Effector memory CD8-positive, alpha-beta T cell (primary cell): ENCODE measurements at places on chromosomes 16 and 17.

DNA sequence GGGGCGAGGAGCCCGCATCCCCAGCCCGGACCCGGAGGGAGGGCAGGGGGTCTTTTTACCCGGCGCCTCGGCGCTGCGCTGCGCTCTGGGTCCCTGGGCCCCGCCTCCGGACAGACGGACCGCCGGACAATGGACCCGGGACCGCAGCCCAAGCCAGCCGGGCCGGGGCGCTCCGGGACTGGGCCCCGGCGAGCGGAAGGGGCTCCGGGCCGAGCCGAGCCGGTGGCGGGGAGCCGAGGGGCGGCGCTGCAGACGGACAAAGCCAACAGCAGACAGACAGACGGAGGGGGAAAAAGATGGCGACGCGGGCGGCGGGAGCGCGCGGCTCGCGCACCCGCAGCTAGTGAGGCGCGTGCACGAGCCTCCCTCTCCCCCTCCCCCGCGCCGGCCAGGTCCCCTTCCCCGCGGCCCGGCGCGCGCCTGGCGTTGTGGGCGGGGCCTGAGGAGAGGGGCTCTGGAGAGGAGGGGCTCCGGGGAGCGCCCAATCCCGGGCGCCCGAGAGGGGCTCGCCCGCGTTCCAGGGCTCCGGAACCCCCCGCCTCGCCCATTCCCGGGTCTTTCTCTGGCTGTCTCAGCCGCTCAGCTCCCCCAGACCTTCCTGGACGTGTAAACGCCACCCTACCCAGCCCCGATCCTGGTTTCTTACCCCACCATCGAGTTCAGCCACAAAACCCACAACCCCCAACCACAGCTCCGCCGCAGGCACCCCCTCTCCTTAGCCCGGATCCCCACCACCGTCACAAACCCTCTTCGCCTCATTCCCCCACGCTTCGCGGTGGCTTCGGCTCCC lies at the start of gene ZNF821:
Gene ZNF821 (minus strand): TSS at position 334 of the 790 bp plus-strand sequence. CDS start 4,236 bp downstream, outside the sequence.
- peak; percentile 75 for DNase-seq

- no peak for DNase-seq
Measured at GRCh38 chr16:11016524-11016988, 72.2 kb downstream of the CLEC16A start.

DNA sequence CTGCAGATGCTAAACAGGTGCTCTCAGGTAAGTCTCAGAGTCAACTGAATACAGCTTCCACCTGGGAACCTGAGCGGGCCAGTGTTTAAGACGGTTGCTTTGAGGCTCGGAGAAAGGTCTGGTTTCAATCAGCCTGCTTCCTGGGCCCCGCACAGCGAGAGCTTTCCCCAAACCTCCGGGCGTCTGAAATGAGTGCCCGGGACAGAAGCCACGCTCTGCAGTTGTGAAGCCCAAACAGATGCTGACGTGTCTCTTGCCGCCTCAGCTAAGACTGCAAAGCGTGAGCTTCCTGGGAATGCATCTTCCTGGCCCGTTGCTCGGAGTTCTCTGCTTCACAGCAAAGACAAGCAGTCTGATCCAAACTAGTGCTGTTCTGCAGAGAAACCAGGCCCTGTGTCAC lies 36.7 kb downstream of the PLXDC1 start:
- no peak for DNase-seq

- no peak for DNase-seq
Measured at GRCh38 chr17:40063901-40064531, 1.3 kb downstream of the THRA start.

DNA sequence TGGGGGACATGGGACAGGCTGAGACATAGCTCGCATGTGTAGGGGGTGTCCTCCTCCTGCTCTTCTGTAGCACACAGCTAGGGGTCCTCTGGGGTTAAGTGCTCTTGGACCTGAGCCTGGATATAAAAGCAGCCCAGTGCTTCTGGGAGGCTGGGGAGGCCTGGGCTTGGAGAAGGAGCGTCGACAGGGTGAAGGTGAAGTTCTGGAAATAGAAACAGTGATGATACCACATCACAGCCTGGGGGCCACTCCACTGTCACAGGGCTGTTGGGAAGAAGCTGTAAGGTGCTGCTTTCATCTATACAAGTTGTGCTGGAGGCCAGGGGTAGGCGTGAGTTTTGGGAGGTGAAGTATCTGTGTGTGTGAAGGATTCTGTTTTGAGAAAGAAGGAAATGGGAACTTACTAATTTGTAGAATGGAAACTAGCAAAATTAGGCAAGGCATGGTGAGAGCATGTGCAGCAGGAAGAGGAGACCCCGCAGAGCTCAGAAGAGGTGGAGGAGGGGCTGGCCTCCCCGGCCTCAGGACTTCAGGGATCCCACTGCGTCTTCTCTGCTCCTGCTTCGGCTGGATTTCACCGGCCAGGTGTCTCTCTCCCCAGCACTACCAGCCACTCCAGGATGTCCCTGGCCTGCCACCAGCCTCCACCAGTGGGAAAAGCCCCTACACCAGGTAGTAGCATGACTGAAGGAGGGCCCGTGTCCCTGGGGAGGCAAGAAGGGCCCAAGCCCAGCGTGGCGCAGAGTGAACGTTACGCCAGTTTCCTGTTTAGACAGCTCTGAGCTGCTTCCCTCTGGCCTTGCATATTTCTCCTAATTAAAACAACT lies 19.4 kb downstream of the PLCG2 start:
- DNase-seq: peak; percentile 29

DNA sequence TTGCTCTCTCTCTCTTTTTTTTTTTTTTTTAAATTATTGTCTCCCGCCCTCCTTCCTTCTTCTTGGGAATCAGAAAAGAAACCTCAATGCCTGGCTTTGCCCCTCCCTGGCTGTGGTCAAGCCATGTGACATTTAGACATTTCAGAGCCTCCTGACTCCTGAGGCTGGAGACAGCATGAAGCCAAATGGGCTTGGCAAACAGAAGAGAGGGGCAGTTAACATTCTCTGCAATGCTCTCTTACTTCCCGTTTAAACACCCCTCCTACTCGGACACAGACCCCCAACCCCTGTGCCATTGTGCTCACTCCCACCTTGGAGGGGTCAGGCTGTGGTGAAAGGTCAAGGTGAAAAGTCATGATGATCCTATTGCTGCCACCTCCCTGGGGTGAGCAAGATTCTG lies 14.7 kb upstream of the MEOX1 start:
- no peak for DNase-seq

DNA sequence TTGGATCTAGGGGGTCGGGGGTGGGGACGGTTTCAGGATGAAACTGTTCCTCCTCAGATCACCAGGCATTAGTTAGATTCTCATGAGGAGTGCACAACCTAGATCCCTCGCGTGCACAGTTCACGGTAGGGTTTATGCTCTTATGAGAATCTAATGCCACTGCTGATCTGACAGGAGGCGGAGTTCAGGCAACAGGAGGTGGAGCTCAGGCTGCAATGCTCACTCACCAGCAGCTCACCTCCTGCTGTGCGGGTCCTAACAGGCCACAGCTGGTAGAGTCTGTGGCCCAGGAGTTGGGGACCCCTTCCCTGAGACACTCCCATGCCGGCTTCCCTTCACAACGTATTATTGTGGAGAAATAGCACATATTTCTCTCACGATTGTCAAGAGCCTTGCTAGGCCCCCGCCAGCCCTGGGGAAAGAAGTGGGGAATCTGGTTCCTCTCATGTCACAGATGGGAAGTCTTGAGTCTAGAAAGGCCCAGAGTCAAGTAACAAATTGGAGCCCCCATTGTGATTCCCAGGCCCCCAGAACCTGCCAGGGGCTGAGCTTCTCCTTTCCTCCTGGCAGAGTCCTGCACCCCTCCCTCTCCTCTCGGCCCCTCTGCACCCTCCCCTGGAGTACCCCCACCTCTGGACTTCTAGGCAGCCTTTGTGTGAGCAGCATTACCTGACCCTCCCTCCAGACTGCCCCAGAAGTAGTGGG lies 6.1 kb upstream of the KRT14 start:
- DNase-seq: no peak

GRCh38 chr16:74729783-74730683 lies 29.4 kb upstream of the MLKL start:
- DNase-seq: no peak

DNA sequence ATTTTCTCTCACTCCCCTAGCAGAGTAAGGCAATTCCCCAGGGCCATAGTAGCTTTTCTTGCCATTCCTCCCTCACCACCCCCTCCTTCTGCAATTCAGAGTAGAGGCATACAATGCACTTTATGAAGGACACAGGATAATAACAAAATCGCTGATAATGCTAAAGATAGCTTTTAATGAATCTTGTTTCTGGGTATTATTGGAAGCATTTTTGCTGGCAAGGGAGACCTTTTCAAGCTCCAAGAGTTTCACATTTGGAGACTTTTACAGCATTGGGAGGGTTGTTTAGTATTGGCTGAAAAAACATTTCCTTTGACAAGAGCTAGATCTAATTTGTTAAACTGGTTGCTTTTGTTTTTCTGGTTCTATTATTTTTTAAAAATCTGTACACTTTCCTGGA lies 573.0 kb upstream of the C16orf82 start:
- no peak for DNase-seq

- DNase-seq: no peak
Measured at GRCh38 chr16:14310519-14310991, 239.4 kb downstream of the MRTFB start.

GRCh38 chr16:87607223-87607622 lies 4.9 kb downstream of the JPH3 start:
- no peak for DNase-seq

DNA sequence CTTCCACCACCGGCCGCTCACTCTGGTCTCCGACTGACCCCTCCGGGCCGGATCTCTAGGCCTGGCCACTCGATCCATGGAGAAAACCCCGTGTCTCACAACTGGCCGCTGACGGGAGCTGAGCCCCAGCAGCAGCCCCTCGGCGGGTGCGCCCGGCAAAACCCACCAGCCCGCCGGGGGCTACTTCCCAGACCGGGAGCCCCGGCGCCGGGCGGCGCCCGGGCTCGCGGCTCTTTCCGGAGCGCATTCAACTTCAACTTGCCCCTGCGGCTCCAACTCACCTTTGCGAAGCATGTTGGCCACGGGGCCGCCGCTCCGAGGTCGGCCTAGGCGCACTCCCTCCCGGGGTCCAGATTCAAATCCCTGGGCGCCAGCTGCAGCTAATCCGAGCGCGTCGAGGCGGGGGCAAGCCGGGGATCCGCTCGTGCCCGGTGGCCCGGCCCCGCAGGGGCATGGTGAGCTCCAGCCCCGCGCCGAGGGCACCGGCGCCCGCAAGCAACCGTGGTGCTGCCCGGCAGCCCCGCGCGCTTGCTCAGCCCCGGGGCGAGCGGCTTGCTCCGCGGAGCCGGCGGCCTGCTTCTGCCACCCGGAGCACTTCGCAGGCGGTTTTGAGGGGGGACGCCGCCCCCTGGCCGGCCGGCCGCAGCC lies 438 bp downstream of the RTN4RL1 start:
- no peak for DNase-seq

DNA sequence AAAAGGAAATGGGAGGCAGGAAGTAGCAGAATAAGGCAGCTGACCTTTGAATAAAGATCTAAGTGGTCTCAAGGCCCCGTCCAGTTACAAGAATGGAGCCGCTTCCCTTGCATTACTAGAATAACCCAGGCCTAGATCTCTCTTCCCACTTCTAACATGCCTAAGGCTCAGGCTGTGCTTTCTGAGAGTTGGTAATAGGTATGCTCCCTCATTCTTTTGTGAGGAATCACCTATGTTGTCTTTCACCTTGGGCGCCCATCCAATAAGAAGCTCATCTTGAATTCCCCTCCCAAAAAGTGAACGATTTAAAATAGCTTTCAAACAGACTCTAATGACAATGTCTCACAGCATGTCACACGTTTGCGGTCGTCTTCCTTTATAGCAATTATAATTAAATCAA lies 101.2 kb downstream of the KCNJ2 start:
- DNase-seq: no peak
